Endothelial cell of umbilical vein (primary cell): ENCODE measurements at places on chromosomes 7 and 10. TPM values are rescaled to one million over a fixed set of nuclear protein-coding genes. Genes with fewer than 3 reads are reported as not detected.

The PDE1C gene
- 2.9 and 3.1 TPM in 2 replicates for total RNA-seq

The LIPM gene
- total RNA-seq: not detected in 2 replicates

GRCh38 chr10:113426181-113426877, 126.5 kb upstream of the HABP2 start:
- no peak for DNase-seq

DNA sequence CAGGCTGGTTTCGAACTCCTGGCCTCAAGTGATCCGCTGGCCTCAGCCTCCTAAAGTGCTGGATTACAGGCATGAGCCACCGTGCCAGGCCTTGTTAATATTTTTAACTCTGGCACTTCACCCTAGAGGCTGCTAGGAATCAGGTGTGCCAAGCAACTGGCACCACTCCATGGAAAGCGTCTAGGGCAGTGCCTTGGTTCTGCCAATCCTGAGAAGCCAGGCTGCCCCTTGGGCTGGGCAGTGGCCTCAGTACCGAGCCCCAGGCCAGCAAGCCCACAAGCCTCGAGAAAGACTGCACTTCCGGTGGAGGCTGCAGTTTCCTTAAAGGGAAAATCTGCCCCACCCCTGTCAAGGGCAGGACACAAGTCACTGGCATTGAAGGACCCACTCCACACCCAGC, 11.3 kb downstream of the ALKBH4 start:
- no peak for DNase-seq

DNA sequence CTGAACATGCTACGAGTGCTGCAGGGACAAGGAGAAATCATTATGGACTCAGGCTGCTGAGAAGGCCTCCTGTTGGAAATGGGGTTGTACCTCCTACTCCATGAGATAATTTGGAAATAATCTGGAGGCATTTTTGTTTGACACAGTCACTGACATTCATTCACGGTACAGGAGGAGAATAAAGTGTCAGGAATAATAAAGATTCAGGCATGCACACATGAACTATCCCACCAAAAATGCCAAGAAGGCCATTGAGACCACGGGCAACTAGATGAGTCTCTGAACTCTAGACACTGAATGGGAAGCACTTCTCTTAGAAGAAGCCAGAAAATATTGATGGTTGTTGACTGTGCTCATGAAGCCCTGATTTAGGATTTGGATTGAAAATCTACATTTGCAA, 220.9 kb upstream of the HABP2 start:
- DNase-seq: no peak
